ENCODE measurements at places on chromosomes 7 and 10. TPM values are rescaled to one million over a fixed set of nuclear protein-coding genes. Genes with fewer than 3 reads are reported as not detected.

The CYP2E1 gene
- total RNA-seq: 1.4 TPM

The SEMA3E gene
- total RNA-seq: 1.1 TPM

The BLNK gene
- total RNA-seq: 1.8 TPM

The CDC14C gene
- total RNA-seq: 0.22 TPM

The NODAL gene
- total RNA-seq: not detected

The C10orf53 gene
- not detected for total RNA-seq

The VAX1 gene
- total RNA-seq: not detected

The HNRNPH3 gene
- 222 TPM for total RNA-seq

The CXCL12 gene
- 4.2 TPM for total RNA-seq

The SAMD9 gene
- total RNA-seq: 0.29 TPM

The XRCC2 gene
- total RNA-seq: 12.2 TPM

- no peak for DNase-seq
Observed at GRCh38 chr10:33347211-33347610, 12.7 kb upstream of the NRP1 start.

DNA sequence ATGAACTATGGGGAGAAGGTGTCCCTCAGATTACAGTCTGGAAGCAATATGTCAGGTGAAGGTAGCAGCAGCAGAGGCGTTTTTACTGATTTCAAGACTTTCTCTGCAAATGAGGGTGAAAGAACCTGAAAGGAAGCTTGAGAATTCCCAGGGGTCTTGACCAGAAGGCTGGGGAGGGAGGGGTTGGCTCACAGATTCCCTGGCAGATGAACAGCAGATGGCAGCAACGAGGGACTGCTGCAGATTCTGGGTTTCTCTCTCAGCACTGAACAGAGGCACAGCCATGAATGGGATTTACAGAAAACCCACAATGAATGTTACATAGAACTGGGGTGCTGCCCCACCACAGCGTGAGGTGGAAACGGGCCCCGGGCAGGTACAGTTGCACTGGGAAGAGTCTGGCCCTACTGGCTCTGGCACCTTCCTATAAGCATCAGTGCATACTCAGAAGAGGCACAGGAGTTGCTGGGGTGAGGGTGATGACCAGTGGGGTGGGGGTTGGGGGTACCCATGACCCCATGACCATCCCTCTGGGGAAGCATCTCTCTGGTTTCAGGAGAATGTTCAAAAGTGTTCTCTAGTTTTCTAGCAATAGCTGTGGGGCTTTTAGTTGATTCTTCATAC lies 317.8 kb downstream of the SH2D4B start:
- peak; percentile 10 for DNase-seq

GRCh38 chr10:76942628-76943416 lies 694.8 kb downstream of the KCNMA1 start:
- no peak for DNase-seq

DNA sequence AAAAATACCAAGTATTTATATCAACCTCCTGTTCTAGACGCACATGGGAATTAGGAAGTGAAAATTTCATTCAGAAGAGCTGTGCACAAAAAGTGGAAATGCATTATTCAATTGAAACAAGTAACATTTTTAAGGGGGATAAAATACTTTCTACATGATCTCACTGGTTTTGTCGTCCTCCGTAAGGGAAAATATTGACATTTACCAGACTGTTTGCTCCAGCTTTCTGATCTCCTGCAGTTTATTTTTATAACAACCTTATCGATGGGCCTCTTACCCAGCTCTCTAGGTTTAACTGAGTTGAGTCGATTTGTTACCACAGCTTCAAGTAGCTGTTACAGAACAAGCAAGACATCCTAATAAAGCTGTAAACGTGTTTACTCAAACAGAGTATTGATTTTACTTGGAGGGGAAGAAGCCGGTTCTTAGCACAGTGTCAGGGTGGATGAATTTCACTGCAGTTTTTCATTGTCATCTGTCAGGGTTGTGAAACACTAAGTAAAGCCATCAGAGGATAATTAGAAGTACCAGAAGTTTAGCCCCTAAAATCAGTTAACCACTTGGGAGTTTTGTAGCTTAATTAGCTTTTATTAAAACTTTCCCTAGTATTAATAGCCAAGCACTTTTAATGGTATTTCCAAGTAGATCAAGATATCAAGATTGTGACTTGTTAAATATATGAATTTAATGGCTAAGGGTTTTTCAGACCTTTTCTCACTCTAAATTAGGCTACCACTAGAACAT lies 142.6 kb upstream of the KAT6B start:
- DNase-seq: no peak

DNA sequence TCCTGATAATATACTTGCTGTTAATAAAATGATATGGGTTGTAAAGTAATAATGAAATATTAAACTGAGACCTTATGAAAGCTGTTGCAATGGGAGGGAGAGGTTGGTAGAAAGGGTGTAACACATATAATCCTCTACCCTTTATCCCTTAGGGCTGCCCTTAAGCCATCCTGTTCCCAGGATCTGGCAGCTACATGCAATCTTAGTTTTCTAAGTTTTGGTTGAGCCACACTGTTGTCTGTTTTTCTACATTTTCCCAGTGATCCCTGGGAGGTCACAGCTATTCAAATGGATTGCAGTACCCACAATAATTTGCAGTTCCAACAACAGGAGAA lies 6.3 kb downstream of the COA1 start:
- no peak for DNase-seq

DNA sequence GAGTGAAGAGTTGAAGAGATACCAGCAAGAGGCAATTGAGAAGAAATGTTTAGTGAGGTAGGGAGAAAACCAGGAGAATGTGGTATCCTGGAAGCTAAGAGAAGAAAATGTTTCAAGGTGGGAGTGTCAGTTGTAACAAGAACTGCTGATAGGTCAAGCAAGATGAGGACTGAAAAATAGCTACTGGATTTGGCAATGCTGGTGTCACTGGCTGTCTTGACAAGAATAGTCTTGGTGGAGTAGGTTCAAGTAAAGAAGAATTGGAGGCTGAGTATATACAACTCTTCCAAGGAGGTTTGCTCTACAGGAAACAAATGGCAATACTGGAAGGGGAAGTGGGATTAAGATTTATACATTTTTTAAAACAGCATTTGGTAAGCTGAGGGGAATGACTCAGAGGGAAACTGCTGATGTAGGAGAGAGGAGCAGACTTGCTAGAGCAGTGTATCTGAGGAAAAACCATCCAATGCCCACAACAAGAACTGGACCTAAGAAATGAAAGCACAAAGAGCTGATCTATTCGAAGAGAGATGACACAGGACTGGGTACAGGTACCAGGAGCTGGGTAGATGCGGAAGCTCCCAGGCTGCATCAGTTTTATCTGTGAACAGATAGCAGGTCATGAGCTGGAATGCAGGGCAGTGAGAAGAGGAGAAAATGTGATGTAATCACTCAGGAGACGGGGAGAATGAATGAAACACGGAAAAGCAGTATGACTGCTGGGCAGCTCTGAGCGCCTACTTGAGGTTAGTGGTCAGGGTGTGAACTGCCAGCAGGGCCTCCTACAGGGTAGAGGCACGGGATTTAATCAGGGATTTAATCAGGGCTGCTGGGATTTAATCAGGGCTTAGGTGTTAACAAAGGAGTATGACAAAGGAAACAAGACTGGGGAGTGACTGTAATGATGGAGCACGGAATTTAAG lies 34.5 kb downstream of the FAM25A start:
- no peak for DNase-seq

DNA sequence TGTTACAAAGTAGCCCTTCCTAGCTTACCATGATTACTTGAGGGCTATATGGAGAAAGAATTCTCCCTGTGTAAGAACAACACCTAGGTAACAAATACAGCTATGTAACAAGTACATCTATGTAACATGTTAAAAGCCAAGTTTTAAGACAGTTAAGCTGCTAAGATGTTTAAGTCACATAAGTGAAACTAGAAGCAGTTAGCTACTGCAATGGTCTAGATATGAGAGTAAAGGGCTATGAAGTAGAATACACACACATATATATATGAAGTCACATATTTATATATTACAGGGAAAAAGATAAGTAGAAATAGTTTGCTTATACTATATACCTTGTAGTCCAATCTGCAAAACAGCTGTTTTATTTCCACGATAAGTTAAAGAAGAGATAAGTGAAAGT lies 14.4 kb downstream of the POT1 start:
- no peak for DNase-seq

- no peak for DNase-seq
Observed at GRCh38 chr7:34844936-34845665, 187.1 kb downstream of the NPSR1 start.

DNA sequence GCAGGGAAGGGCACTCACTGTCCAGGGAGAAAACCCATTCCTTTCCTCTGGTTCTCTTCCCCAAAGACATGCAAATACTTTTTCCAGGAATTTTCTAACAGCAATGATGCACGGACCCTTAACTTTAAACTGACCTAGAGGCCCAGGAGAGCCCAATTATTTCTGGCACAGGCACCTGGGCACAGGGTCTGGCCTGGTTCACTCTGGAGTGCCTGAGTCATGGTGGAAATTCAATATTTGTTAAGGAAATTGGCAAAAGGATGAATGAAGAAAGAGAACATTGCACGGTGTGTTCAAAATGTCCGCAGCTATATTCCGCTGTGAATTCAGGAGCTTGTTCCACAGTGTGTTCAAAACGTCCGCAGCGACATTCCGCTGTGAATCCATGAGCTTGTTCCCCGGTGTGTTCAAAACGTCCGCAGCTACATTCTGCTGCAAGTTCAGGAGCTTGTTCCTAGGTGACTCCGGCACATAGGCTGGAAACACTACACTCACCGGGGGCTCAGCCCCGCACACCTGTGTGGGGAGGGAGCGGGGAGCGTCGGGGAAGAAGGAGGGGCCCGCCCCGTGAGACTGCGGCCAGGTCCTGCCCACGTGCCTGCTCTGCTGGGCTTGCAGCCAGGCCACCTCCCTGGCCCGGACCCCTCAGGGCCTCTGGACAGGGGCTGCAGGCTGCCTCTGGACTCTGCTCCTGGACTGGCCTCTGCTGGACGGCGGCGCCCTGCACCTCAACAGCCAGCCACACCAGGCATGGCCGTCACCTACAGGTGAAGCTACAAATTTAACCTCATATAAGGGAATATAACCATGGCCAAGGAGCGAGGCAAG lies 72.0 kb upstream of the FAM20C start:
- no peak for DNase-seq

DNA sequence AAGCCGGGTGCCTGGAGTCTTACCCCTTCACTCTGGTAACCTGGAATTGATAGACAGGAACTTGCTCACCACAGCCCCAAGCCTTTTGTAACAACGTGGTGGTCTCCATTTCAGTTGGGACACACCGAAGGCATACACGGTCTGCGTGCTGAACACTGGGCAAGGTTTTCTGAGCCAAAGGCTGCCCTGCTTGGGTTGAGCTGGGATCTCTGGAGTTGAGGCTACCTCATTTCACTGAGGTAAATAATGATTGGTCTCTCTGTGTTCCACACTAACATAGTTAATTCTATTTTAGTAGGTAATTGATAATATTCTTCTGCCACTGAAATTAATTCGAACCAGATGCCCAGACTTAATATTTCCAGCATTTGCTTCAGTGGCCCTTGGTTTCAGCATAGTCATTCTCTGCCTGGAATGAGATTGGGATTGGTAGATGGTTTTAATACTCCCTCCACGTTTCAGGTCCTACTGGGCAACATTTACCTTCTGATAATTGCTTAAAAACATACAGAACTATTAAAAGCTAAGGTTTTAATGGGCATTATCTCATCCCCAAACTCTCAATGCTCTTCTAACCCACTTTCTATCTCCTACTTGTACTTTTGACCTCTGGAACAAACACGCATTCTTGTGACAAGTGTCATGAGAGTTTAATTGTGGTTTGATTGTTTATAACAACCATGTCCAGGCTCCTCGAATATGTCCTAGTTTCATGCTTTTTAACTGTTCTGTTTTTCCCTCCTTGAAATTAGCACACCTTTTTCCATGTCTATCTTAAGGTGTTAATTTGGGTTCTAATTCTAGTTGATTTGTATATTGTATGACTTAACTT lies 202.3 kb upstream of the KLF6 start:
- no peak for DNase-seq

GRCh38 chr10:2861632-2862210 lies 205.6 kb upstream of the PFKP start:
- no peak for DNase-seq

GRCh38 chr10:9796564-9796963 lies 1221.1 kb upstream of the CELF2 start:
- no peak for DNase-seq

- DNase-seq: no peak
Observed at GRCh38 chr10:120940299-120940900, 89.2 kb downstream of the WDR11 start.

GRCh38 chr10:122112625-122113160 lies 123.7 kb downstream of the TACC2 start:
- peak; percentile 71 for DNase-seq
